Testis (tissue), 5 donors: ENCODE measurements at places on chromosomes 3 and 15. TPM values are rescaled to one million over a fixed set of nuclear protein-coding genes. Genes with fewer than 3 reads are reported as not detected.

DNA sequence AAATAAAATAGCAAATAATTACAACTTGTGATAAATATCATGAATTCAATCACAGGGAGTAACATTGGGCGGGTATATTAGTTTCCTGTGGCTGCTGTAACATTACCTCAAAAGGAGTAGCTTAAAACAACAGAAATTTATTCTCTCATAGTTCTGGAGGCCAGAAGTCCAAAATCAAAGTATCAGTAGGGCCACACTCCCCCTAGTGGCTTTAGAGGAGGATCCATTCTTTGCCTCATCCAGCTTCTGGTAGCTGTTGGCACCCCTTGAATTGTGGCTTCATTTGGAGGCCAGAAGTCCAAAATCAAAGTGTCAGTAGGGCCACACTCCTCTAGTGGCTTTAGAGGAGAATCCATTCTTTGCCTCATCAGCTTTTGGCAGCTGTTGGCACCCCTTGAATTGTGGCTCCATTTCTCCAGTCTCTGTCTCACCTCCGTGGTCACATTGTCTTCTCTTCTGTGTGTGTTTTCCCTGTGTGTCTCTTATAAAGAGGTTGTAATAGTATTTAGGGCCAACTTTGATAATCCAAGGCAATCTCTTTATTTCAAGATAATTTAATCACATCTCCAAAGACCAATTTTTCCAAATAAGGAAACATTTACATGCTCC is 3.1 kb upstream of the CFAP20DC start:
- H3K4me3 ChIP-seq, result no peak overlapping the region
- H3K4me1 ChIP-seq, result no peaks in the 10 kb centered on the region
- no peak overlapping the region for H3K27ac ChIP-seq
- no peaks in the 10 kb centered on the region for H3K27me3 ChIP-seq
- no peak for DNase-seq
- no peaks in the 10 kb centered on the region for H3K36me3 ChIP-seq

DNA sequence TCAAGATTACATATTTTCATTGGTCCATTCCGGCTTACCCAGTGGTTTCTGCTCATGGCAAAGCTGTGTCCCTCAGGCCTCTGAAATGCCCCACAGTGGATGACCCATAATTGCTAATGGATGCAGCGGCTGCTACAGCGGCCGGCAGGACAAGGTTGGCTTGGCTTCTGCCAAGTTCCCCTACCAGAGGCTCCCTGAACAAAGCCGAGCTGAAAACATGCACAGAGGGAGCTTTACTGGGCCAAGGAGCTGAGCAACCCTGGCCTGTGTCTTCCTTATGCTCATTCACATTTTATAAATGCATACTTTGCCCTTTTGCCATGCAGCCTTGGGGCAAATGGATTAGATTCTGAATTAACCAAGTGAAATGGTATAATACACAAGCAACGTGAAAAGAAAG is 150.5 kb downstream of the NTRK3 start:
- DNase-seq, result no peak
- H3K4me3 ChIP-seq, result no peak overlapping the region
- H3K27ac ChIP-seq, result no peak overlapping the region

GRCh38 chr3:32410367-32411246 is 19.0 kb downstream of the CMTM7 start:
- no peak overlapping the region for H3K27ac ChIP-seq
- peaks cover 8% of the 10 kb centered on the region for H3K4me1 ChIP-seq
- H3K27me3 ChIP-seq, result no peaks in the 10 kb centered on the region
- no peaks in the 10 kb centered on the region for H3K36me3 ChIP-seq

GRCh38 chr15:73700041-73700842 is 16.1 kb downstream of the CD276 start:
- H3K27me3 ChIP-seq, result no peaks in the 10 kb centered on the region
- H3K27ac ChIP-seq, result no peak overlapping the region
- peaks cover 13% of the 10 kb centered on the region for H3K4me1 ChIP-seq
- peak; percentile 90 for DNase-seq
- no peak overlapping the region for H3K4me3 ChIP-seq

DNA sequence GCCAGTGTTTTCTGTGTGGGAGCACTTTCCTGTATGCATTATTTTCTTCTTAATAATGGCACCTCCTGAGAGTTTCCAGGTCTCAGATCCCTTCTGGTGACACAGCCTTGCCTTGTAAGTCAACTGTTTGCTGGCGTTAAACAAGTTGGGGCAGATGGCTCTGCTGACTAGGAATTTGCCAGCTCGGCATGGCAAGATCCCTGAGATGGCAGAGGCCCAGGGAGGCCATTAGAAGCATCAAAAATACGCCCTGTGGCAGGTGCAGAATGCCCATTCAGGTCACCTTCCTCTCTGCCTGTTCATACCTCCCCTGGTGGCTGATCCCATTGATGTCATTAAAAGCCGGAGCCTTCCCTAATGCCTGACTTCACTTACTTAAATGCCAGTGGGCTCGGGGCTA is 320.9 kb upstream of the CTDSPL start:
- no peak for DNase-seq
- no peaks in the 10 kb centered on the region for H3K27me3 ChIP-seq
- no peaks in the 10 kb centered on the region for H3K4me1 ChIP-seq
- no peak overlapping the region for H3K4me3 ChIP-seq
- H3K36me3 ChIP-seq, result no peaks in the 10 kb centered on the region

DNA sequence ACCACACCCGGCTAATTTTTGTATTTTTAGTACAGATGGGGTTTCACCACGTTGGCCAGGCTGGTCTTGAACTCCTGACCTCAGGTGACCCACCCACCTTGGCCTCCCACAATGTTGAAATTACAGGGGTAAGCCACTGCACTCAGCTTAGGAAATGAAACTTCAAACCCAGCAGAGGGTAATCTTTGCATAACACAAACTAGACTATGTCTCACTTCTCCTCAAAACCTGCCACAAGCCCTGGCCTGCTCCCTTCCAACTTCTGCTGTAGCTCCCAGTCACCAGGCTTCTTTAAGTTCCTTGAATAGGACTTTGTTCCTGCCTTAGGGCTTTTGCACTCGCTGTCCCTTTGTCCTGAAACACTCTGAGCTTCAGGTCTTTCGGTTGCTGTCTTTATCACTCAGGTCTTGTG is 39.2 kb upstream of the SEMA4B start:
- H3K27me3 ChIP-seq, result no peaks in the 10 kb centered on the region
- DNase-seq, result no peak
- H3K27ac ChIP-seq, result no peak overlapping the region
- peaks cover 14% of the 10 kb centered on the region for H3K4me1 ChIP-seq
- H3K4me3 ChIP-seq, result no peak overlapping the region

- no peak for DNase-seq
- no peak overlapping the region for H3K4me3 ChIP-seq
- H3K4me1 ChIP-seq, result no peaks in the 10 kb centered on the region
- H3K36me3 ChIP-seq, result no peaks in the 10 kb centered on the region
- no peaks in the 10 kb centered on the region for H3K27me3 ChIP-seq
Observed at GRCh38 chr3:30665539-30665938, 59.1 kb downstream of the TGFBR2 start.

DNA sequence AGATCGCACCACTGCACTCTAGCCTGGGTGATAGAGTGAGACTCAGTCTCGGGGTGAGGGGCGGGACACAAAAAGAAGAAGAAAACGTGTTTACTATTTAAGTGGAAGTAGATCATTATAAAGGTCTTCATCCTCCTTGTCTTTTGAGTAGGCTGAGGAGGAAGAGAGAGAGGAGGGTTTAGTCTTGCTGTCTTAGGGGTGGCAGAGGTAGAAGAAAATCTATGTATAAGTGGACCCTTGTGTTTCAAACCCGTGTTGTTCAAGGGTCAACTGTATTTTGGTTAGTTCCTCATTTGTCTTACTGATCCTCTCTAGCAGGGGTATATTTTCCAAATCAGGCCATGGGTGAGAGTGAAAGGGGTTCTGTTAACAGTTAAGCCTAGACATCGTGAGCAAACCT is 40.1 kb downstream of the TRIM71 start:
- no peak overlapping the region for H3K27ac ChIP-seq
- H3K4me3 ChIP-seq, result no peak overlapping the region
- no peak for DNase-seq
- no peaks in the 10 kb centered on the region for H3K4me1 ChIP-seq

The TRIM42 gene
- 21.4 TPM for total RNA-seq

The APPL1 gene
- total RNA-seq, result 48.5 TPM

The FAM3D gene
- total RNA-seq, result not detected

The MORC1 gene
- 19.4 TPM for total RNA-seq

The TNNC1 gene
- total RNA-seq, result 23.2 TPM
